ENCODE measurements at places on chromosomes 11 and 22.

DNA sequence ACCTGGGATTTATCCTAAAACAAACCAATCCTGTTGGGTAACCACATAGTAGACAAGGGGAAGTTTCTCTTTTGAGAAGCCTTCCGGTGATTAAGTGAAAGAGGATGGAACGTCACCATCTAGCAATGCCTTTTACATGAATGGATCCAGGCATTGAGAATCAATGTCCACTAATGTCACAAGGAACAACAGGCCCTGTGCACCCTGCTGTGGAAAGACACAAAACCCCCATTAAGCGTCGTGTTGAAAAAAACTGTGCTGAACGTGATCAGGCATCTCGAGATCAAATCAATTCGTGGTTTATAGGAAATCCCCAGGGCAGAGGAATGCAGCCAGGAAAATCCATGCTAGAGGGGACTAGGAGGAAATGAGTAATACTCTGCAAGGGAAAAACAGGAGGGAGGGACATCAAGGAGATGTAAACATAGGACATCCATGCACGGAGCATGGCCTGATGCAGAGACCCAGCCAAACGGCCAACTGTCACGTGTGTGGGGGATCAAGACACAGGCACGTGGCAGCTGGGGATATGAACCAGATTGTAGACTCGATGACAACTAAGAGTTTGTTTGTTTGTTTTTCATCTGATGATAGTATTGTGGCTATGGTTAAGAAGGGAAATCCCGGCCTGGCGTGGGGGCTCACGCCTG is 38.6 kb upstream of the CARS1 start:
- DNase-seq: no peak

- DNase-seq: no peak
These were observed 2.5 kb downstream of the TAF10 start for GRCh38 chr11:6609502-6610015.

- DNase-seq: no peak
These were observed 44.5 kb downstream of the ANO1 start for GRCh38 chr11:70122490-70123198.

- no peak for DNase-seq
These were observed 52.9 kb downstream of the NCAPD3 start for GRCh38 chr11:134170919-134171281.

GRCh38 chr11:31702966-31703365 is 108.2 kb downstream of the PAX6 start:
- DNase-seq: no peak

DNA sequence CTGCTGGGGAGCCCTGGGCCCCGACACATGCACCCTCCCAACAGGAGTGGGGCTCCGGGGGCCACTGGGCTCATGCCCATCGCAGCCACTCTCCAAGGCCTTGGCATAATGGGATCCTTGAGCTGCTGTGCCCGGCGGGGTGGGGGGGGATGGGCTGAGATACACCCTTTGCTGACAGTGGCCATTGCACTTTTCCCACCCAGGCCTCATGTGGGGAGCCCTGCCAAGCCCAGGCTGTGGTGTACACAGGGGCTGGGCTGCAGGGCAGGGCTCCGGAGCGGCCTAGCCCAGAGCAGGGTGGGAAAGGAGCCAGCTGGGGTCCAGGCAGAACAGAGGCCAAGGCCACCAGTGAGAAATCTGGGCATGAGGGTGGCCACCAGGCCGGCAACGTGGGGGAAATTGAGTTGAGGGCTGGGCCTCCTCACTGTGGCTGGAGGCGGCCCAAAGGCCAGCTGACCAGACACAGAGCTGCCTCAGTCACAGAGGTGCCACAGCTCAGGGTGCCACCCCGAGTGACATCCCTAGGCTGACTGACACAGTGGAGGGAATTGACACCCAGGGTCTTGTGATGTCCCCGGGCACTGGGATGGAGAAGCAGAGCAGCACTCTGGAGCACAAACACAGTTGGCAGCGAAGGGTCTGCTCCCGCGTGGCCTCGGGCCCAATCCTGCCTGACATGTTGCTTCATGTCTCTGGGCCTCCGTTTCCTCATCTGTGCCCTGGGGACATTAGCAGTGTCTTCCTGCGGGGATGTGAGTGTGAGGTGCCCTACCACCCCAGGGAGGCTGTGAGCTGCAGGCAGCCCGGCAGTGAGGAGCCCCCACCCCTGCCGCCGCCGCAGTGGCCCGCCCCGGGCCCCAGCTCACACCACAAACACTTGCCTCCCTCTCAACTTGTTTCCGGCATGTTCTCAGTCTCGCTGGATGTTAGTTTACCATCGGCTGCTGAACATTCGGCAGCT is 30.4 kb downstream of the RTN4R start:
- DNase-seq: peak; percentile 15

DNA sequence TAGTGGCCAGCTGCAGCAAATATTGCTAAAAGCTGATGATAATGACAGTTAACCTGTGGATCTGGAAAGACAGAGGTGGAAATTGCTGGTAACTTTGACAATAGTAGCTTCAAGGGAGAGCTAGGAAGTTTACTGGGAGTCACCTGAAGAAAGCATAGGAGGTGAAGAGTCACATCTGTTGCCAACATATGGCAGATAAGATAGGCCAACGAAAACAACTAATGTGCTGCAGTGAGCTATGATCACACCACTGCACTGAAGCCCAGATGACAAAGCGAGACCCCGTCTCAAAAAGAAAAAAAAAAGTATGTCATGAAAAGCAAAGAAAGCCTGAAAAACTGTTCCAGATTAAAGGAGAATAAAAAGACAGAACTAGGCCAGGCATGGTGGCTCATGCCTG is 4.3 kb upstream of the PRDM10 start:
- DNase-seq: no peak

DNA sequence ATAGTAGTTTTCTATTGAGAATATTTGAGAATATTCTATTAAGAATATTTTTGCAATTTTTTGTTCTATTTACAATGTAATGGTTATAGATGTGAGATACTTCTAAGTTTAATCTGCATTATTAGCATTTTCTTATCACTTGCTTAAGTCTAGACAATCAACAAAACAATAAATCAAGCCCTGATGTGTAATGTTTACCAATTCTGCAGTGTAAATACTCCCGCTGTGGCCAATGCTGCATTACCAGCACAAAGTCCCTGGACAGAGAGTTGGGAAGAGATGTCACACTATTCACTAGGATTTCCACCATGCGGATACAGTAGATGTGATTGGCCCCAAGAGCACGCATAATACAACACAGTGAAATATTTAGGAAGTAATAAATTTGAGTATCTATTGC is 47.6 kb upstream of the GCAT start:
- DNase-seq: no peak

Data from activated CD4-positive, alpha-beta T cell treated with anti-CD3 and anti-CD28 coated beads for 1 hour (primary cell).